ENCODE measurements at places on chromosomes 12 and 14. TPM values are rescaled to one million over a fixed set of nuclear protein-coding genes. Genes with fewer than 3 reads are reported as not detected.
A peak's percentile ranks its signal among the peaks of the same experiment; 100 is the strongest.

CMKLR1 gene
- 13.5 TPM for total RNA-seq

RERG gene
- 3.6 TPM for total RNA-seq

NAA25 gene
- 11.9 TPM for total RNA-seq

C14orf119 gene
- 33.7 TPM for total RNA-seq

CIROP gene
- total RNA-seq: not detected

GRIN2B gene
- 14.7 TPM for total RNA-seq

GRCh38 chr14:90574188-90575131, 177.6 kb downstream of the CALM1 start:
- no peaks in the 10 kb centered on the region for H3K4me1 ChIP-seq
- no peak for DNase-seq
- no peaks in the 10 kb centered on the region for H3K36me3 ChIP-seq

GRCh38 chr12:68521321-68521839, 89.3 kb upstream of the RAP1B start:
- no peaks in the 10 kb centered on the region for H3K27me3 ChIP-seq
- no peak overlapping the region for H3K4me3 ChIP-seq
- no peaks in the 10 kb centered on the region for H3K4me1 ChIP-seq
- no peak overlapping the region for H3K27ac ChIP-seq
- H3K36me3 ChIP-seq: no peaks in the 10 kb centered on the region

DNA sequence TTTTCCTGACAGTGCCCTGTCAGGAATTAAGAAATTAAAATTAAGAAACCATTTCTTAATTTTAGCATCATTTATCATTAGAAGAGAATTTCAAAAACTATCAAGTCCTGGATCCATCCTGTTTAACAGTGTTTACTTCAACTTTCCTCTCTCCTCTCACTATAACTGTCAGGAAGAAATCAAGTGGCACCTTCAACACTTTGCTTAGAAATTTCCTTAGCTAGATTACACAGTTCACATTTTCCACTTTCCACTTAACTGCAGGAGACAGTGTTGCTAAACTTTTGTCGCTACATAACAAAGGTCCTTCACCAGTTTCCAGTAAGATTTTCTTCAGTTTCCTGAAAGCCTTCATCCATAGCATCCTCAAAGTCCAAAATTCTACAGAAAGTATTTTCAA, 21.9 kb upstream of the OR10P1 start:
- H3K4me1 ChIP-seq: no peaks in the 10 kb centered on the region
- DNase-seq: no peak
- no peaks in the 10 kb centered on the region for H3K36me3 ChIP-seq
- no peak overlapping the region for H3K27ac ChIP-seq

- H3K36me3 ChIP-seq: no peaks in the 10 kb centered on the region
- H3K4me3 ChIP-seq: no peak overlapping the region
- H3K4me1 ChIP-seq: peaks cover 13% of the 10 kb centered on the region
- peak overlapping the region; percentile 66 for H3K27ac ChIP-seq
These were observed 1.7 kb upstream of the ANKRD33 start for GRCh38 chr12:51886021-51886710.

- peaks cover 8% of the 10 kb centered on the region for H3K4me1 ChIP-seq
- H3K27ac ChIP-seq: no peak overlapping the region
- H3K36me3 ChIP-seq: no peaks in the 10 kb centered on the region
- no peak overlapping the region for H3K4me3 ChIP-seq
- no peak for DNase-seq
These were observed 5.1 kb upstream of the SPATA7 start for GRCh38 chr14:88380405-88380804.

DNA sequence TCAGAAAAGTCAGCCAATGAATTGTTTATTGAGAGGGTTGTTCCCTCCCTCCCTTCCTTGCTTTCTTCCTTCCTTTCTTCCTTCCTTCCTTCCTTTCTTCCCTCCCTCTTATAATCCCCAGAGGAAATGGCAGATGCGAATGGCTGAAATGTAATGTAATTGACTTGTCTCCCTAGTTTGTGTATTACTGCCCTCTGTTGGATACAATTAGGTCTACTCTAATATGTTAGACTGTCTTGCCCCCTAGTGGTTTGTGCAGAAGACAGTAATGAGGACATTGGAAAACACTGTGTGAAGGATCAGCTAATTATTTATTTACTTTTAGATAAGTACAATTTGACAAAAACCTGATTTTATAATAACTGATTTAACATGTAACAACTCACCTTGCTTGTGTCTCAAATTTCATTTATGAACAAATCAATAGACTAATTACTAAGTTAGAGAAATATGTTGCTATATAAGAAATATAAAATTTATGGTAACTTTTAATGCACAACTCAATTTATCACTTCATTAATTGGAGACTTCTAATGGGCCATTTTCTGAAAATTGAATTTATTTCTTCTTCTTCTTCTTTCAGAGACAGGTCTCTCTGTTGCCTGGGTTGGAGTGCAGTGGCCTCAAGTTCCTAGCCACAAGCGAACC, 229.8 kb upstream of the LRIG3 start:
- DNase-seq: no peak
- no peaks in the 10 kb centered on the region for H3K27me3 ChIP-seq
- no peak overlapping the region for H3K4me3 ChIP-seq
- H3K36me3 ChIP-seq: no peaks in the 10 kb centered on the region

- peak overlapping the region; percentile 89 for H3K27ac ChIP-seq
- no peak for DNase-seq
These were observed 499 bp downstream of the MIPOL1 start for GRCh38 chr14:37198273-37198598.

DNA sequence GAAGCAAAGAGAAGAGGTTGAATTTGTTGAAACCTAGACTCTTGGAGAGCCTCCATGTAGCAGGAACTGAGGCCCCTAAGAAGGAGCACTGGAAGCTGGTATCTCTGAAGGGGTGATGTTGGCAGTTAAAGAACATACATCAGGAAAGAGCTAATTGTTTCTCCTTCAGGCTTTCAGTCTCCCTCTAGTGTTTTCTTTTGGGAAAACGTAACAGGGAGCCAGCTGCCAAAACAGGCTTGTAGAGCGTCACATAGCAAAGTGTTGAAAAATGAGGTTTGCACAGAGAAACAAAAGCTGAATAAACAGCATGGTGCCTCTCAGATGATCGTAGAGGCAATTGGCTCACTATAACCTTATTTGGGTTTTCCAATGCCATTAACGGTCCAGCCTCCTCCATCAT, 46.9 kb upstream of the CAND1 start:
- DNase-seq: no peak
- H3K27ac ChIP-seq: no peak overlapping the region
- H3K36me3 ChIP-seq: no peaks in the 10 kb centered on the region
- no peak overlapping the region for H3K4me3 ChIP-seq

DNA sequence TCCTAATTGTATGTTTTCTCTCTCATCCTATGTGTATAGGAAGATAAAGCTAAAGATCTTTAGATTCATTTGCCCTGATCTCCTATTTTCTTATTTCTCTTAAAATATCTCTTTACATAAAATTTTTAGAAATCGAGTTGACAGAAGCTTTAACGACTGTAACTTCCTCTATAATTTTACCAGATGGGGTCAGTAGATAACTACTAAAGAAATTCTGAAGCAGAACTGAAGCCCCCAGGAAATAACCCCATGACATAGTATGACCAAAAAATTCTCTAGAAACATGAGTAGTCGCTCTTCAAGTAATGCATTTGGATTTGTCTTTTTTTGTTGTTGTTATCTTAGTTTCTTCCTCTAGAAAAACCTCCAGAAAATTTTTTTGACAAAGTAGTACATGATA, 288.0 kb downstream of the ERC1 start:
- H3K4me3 ChIP-seq: no peak overlapping the region
- H3K27ac ChIP-seq: no peak overlapping the region
- DNase-seq: no peak

GRCh38 chr12:108563136-108563803, 874 bp downstream of the ISCU start:
- no peaks in the 10 kb centered on the region for H3K27me3 ChIP-seq
- peak overlapping the region; percentile 98 for H3K4me3 ChIP-seq
- peak overlapping the region; percentile 97 for H3K27ac ChIP-seq
- peaks cover 40% of the 10 kb centered on the region for H3K36me3 ChIP-seq
- DNase-seq: peak; percentile 92
- H3K4me1 ChIP-seq: peaks cover 42% of the 10 kb centered on the region

Measured in transverse colon (tissue), 4 donors.